ENCODE measurements at places on chromosomes 6 and 20.

DNA sequence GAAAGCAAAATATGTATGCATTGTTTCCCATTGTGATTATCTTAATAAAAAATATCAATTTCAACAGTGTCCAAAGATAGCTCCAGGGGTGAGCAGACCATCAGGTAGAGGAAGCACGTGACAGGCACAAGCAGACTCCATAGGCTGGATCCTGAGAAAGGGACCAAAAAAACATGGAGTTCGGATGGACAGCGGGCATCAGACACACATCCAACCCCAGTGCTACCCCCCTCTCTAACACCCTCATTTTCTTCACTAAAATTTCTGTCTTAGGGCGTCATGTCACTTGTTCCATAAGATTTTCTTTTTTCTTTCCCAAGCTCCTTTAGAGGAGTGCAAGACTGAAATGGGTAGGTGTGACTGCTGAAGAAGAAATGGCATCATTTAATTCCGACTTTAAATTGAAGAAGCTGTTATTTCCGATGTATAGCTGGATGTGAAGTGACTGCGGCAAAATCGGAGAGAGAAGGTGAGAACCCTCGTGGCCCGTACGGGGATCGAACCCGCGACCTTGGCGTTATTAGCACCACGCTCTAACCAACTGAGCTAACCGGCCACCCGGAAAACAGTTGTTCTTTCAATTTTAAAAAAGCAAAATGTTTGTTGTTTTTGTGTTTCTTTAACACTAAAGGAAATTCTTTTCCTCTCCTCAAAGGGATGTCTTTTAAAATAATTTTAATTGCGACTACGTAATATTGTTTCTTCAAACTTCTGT lies 10.3 kb upstream of the PRSS16 start:
- H3K36me3 ChIP-seq = no peaks in the 10 kb centered on the region
- H3K4me3 ChIP-seq = no peak overlapping the region
- no peak for DNase-seq

DNA sequence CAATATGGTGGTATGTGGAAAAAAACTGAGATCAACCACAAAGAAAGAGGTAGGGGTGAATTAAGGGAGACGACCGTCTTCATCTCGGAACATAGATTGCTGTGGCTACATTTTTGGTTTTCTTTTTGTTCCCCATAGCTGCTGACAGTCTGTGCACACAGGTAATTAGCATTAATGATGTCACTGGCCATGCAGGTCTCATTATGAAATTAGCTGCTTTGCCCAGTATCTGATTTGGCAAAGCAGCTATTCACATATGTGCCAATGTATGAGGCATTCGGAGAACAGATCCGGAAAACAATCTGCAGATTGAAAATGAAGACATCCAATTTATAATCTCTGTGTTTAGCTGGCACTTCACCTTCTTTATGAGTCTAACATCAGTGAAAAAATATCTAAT lies 13.1 kb downstream of the NOX3 start:
- no peaks in the 10 kb centered on the region for H3K27me3 ChIP-seq
- H3K4me1 ChIP-seq = peaks cover 10% of the 10 kb centered on the region
- no peak for DNase-seq

DNA sequence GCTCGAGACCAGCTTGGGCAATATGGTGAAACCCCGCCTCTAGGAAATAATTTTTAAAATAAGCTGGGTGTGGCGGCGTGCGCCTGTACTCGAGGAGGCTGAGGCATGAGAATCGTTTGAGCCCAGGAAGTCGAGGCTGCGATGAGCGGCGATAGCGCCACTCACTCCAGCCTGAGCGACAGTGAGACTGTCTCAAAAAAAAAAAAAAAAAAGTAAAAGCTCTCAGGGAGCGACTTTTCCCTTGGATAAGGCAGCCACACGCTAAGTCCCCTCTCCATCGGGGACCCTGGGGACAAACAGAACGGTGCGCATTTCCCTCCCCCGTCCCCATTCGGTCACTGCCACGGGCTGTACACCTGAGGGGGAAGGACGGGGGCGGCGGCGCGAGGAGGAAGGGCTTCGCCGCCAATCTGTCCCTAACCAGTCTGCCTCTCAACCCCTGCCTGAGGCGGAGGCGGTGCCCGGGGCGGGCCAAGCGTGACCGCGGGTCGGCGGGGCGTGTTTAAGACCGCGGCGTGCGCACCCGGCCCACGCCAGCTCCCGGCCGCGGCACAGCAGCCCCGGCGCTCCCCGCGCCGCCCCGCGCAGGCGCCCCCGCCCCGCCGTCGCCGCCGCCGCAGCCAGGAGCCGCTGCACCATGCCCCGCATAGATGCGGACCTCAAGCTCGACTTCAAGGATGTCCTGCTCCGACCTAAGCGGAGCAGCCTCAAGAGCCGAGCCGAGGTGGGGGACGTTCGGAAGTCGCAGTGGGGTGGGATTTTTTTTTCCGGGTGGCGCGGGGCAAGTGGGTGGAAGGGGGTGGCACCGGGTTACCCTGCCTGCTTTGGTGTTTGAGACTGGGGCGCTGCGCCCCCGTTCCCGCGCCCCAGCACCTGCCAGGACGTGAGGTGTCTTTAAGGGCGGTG lies at the start of gene GMPR:
Gene GMPR (plus strand): TSS at position 531 of the 906 bp plus-strand sequence. CDS start 107 bp downstream, at position 638.
- peak within 1 kb of the TSS; percentile 60 for H3K4me3 ChIP-seq
- peak; percentile 90 for DNase-seq
- H3K27ac ChIP-seq = peak within 1 kb of the TSS; percentile 61
- no peaks in the 10 kb centered on the region for H3K27me3 ChIP-seq

GRCh38 chr6:43263314-43264178 lies 20.3 kb downstream of the TTBK1 start:
- no peaks in the 10 kb centered on the region for H3K4me1 ChIP-seq
- no peaks in the 10 kb centered on the region for H3K36me3 ChIP-seq
- no peak overlapping the region for H3K27ac ChIP-seq
- H3K27me3 ChIP-seq = no peaks in the 10 kb centered on the region
- peak; percentile 95 for DNase-seq

- H3K4me1 ChIP-seq = peaks cover 58% of the 10 kb centered on the region
- H3K4me3 ChIP-seq = peak overlapping the region; percentile 70
- peaks cover 49% of the 10 kb centered on the region for H3K36me3 ChIP-seq
- H3K27me3 ChIP-seq = no peaks in the 10 kb centered on the region
These were observed 1.2 kb downstream of the DDX39B start for GRCh38 chr6:31540640-31541039.

DNA sequence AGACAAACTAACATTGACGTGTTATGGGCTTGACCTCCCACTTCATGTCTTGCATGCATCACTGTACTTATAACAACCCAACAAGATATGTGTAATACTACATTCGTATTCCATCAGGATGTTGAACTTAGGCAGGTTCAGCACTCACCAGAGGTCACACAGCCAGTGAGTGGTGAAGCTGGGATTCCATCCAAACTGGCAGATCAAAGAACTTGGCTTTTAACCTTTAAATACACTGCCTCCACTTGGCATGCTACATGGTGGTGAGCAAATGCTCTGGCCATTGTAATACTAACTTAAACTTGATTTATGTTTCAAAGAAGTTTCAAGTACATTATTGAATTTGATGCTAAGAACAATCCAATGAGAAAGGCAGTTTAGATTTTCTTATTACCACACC lies 10.7 kb upstream of the HDDC2 start:
- H3K27me3 ChIP-seq = no peaks in the 10 kb centered on the region
- DNase-seq = no peak
- H3K36me3 ChIP-seq = no peaks in the 10 kb centered on the region
- H3K4me1 ChIP-seq = peaks cover 20% of the 10 kb centered on the region

DNA sequence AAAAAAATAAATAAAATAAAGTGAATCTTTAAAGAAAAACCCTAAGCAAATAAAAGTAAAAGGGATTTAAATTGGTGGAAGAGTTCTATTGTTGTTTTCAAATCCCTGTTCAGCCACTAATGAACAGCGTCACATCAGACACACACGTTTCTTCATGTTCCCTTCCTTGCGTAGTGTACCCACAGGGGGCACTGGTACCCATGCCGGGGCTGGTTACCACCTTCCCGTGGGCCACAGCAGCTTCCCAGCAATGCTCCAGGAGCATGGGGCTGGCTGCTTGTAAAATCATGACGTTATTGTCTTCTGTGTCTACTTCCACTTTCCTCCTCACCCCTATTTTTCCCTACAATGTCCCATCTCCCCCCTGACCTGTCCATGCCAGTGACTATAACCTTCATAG lies 988.7 kb downstream of the KIF16B start:
- no peaks in the 10 kb centered on the region for H3K4me1 ChIP-seq
- no peaks in the 10 kb centered on the region for H3K27me3 ChIP-seq
- H3K4me3 ChIP-seq = no peak overlapping the region
- H3K27ac ChIP-seq = no peak overlapping the region
- H3K36me3 ChIP-seq = no peaks in the 10 kb centered on the region

- no peak overlapping the region for H3K4me3 ChIP-seq
- no peaks in the 10 kb centered on the region for H3K27me3 ChIP-seq
These were observed 18.8 kb upstream of the NHSL1 start for GRCh38 chr6:138518054-138518453.

DNA sequence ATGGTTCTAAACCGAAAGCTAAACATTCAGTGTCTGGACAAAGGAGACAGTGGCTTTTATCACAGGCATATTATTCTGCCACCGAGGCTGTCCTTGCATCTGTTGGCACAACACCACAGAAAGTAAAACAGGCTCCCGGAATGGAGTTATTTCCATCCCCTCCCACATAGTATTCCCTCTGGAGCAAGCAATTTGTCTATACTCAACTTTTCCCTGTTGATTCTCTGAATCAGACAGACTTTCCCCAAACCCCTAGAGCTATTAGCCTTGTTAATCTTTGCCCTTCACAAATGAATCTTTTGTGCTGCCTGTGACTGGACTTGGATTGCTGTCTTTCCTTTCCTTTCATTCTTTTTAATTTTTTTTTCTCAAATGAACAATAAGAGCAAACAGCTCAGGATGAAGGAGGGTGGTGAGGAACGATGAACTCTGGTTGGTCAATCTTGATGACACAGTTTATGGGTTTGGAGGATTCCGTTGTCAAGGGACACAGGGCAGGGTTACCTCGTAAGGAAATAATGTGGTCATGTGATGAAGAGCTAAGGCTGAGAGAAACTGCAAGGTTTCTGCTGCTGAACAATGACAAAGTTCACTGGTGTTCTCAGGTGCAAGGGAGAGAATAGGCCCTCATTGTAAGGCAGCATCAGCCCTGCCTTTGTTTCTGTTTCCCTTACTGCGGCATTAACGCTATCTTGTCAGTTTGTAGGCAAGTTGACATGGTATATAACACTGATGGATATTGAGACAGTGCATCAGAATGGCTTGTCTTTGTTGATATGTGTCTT lies 275.0 kb upstream of the BMP2 start:
- no peak overlapping the region for H3K27ac ChIP-seq
- DNase-seq = no peak
- H3K4me1 ChIP-seq = no peaks in the 10 kb centered on the region
- H3K4me3 ChIP-seq = no peak overlapping the region

GRCh38 chr6:43274916-43275597 lies 23.0 kb upstream of the SLC22A7 start:
- H3K36me3 ChIP-seq = no peaks in the 10 kb centered on the region
- no peak for DNase-seq
- H3K4me1 ChIP-seq = peaks cover 41% of the 10 kb centered on the region
- peaks cover 40% of the 10 kb centered on the region for H3K27me3 ChIP-seq

GRCh38 chr6:18031680-18032256 lies 44.3 kb upstream of the KIF13A start:
- no peak for DNase-seq
- H3K27ac ChIP-seq = no peak overlapping the region
- H3K4me3 ChIP-seq = no peak overlapping the region
- H3K4me1 ChIP-seq = peaks cover 5% of the 10 kb centered on the region
- H3K27me3 ChIP-seq = no peaks in the 10 kb centered on the region
